ENCODE measurements at places on chromosomes 2 and 18. TPM values are rescaled to one million over a fixed set of nuclear protein-coding genes. Genes with fewer than 3 reads are reported as not detected.

Gene IGFBP2
- total RNA-seq = 39.1 TPM

Gene WDSUB1
- total RNA-seq = 5.7 TPM

- no peaks in the 10 kb centered on the region for H3K36me3 ChIP-seq
- H3K27ac ChIP-seq = no peak overlapping the region
- no peaks in the 10 kb centered on the region for H3K27me3 ChIP-seq
- DNase-seq = no peak
- H3K4me3 ChIP-seq = no peak overlapping the region
- H3K4me1 ChIP-seq = no peaks in the 10 kb centered on the region
Measured at GRCh38 chr18:40066368-40066767, 1888.7 kb upstream of the PIK3C3 start.

DNA sequence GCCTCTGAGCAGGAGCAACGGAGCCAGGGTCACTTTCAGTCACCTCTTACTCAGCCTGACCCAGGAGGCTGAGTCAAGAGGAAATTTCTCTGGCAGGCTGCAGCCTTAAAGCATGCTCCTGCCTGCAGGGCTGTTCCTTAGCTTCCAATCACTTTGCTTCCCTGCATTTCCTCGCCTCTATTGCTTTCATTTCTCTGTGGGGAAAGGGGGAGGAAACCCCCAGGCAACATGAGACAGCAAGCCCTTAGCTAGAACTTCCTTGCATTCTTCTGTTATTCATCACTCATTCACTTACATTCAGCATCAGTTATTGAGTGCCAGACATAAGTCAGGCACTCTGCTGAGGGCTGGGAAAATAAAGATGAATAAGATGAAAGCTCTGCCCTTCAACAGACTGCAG lies 13.0 kb downstream of the XDH start:
- no peaks in the 10 kb centered on the region for H3K4me1 ChIP-seq
- H3K27ac ChIP-seq = no peak overlapping the region
- DNase-seq = no peak
- H3K36me3 ChIP-seq = no peaks in the 10 kb centered on the region

DNA sequence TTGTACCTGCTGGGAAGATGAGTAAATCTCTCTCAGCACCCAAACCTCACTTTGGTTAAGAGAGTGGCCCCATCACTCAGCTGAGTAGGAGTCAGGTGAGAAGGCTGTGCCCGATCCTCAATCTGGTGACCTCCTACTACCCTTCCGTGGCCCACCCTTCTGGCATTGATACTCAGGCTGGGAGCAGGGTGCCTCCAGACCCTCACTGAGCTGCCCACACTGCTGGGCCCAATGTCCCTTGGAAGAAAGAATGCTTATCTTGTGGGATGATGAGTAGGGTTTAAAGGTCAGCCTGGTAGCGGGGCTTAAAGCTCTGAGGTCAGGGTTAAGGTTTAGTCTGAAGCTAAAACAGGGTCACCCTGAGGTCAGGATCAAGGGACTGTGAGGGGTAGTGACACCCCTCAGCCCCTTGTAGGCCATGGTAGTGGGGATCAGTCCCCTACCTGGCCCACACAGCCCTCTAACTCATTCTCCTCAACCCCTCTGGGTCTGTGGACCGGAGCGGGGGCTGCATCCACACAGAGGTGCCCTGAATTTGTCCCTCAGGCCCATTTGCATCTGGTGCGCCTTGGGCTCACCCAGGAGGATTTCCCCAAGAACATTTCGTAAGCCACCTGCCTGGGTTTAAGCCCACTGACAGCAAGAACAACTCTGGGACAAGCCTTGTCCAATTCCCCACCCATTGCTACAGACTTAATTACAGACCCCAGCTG lies 123.8 kb downstream of the CYP26B1 start:
- no peaks in the 10 kb centered on the region for H3K27me3 ChIP-seq
- H3K4me3 ChIP-seq = no peak overlapping the region
- H3K36me3 ChIP-seq = no peaks in the 10 kb centered on the region
- H3K27ac ChIP-seq = no peak overlapping the region
- no peaks in the 10 kb centered on the region for H3K4me1 ChIP-seq

DNA sequence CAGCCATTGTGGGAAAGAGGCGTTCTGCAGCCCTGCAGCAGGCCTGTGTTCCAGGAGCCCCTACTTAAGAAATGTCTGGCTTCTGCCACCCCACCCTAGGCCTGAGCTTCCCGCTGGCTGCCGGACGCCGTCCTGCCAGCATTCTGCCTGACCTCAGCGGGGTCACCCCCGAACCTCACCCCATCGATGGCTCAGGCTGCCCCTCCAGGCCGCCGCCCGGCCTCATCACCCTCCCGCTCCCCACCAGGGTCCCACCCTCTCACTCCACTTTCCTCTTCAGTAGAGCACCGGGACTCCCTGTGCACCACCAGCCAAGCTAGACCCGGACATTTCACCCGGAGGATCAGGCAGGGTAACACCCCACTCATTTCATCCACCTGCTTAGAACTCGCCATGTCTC lies 73.6 kb upstream of the SALL3 start:
- H3K27me3 ChIP-seq = peaks cover 18% of the 10 kb centered on the region
- H3K4me3 ChIP-seq = no peak overlapping the region
- no peak overlapping the region for H3K27ac ChIP-seq

- H3K4me1 ChIP-seq = peaks cover 25% of the 10 kb centered on the region
- H3K36me3 ChIP-seq = peaks cover 4% of the 10 kb centered on the region
- DNase-seq = no peak
- no peak overlapping the region for H3K27ac ChIP-seq
- no peak overlapping the region for H3K4me3 ChIP-seq
Measured at GRCh38 chr18:9337873-9338272, 3.3 kb downstream of the TWSG1 start.

Data from activated naive CD8-positive, alpha-beta T cell treated with anti-CD3 and anti-CD28 coated beads for 36 hours (primary cell).